NCI-H1105 (cell line): ENCODE measurements at places on chromosomes 7 and 10.

DNA sequence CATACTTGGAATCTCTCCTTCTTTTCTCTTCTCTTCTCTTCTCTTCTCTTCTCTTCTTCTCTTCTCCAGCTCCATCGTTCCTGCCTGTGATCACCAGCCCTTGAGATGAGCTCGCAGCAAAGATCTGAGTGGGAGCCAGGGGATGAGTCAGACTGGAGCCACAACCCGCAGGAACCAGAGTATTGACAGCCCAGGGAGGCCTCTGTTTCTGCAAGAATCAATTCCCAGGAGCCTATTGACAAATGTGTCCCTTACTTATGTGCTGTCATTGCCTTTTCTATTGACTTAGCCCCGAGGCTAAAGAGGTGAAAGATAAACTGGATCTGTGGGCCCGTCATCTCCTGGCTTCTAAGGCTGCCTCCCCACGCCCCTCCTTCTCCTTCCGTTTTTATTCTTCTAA lies 13.1 kb upstream of the HABP2 start:
- no peak for DNase-seq

DNA sequence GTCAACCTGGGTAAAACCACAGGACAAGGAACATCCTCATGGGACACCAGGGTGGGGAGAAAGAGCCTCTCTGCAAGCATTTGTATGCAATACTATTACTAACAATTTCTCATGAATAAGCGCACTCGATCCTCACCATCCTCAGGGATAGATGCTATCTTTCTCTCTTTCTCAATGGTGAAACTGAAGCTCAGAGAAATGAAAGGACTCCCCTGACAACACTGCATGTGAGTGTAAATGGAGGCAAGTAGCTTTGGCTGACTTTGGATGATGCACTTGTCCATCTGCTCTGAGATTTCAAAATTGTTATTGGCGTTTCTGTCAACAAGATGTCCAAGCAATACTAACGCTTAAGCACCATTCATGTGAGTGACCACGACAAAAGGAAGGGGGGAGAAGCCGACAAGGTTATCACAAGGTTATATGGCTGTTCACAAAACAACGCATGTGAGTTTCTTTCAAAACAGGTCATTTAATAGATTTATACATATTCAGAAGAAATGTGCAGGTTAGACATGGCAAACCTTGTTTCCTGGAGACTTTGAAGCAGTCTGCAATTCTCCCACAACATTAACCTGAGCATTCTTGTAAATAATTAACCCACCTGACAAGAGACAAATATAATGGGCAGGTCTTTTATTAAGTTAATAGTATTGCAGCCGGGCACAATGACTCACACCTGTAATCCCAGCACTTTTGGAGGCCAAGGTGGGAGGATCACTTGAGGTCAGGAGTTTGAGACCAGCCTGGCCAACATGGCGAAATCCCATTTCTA lies 54.0 kb downstream of the IFIT5 start:
- no peak for DNase-seq

- DNase-seq, result no peak
Observed at GRCh38 chr7:93835702-93836101, 54.9 kb downstream of the TFPI2 start.

DNA sequence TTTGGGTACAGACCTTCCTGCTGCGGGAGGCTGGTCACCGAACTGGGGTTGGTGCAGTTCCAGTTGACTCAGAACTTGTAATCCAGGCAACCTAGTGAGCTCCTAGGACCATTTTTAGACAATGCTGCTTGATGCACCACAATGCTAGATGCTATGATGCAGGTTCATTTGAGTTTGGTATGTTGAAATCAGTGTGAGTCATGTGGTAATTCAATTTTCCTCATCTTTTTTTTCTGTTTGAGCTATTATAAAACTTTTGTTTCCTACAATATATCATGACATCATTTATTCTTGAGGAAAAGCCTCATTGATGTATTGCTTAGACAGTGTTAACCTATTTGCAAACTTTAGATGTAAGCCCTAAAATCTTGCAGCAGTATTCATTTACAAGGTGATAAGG lies 40.9 kb upstream of the MTPN start:
- DNase-seq, result no peak

- no peak for DNase-seq
Observed at GRCh38 chr7:132580277-132580676, 4.0 kb upstream of the PLXNA4 start.

- DNase-seq, result no peak
Observed at GRCh38 chr7:86689363-86689762, 45.7 kb downstream of the GRM3 start.

- DNase-seq, result no peak
Observed at GRCh38 chr7:79770063-79770462, 316.6 kb upstream of the MAGI2 start.

GRCh38 chr10:104040862-104041789 lies 44.6 kb downstream of the COL17A1 start:
- DNase-seq, result no peak

GRCh38 chr7:99679400-99680191 lies at the start of gene CYP3A5:
CYP3A5 (minus strand) TSS chr7:99679996; CDS start chr7:99679896, 100 bp downstream.
- DNase-seq, result no peak

DNA sequence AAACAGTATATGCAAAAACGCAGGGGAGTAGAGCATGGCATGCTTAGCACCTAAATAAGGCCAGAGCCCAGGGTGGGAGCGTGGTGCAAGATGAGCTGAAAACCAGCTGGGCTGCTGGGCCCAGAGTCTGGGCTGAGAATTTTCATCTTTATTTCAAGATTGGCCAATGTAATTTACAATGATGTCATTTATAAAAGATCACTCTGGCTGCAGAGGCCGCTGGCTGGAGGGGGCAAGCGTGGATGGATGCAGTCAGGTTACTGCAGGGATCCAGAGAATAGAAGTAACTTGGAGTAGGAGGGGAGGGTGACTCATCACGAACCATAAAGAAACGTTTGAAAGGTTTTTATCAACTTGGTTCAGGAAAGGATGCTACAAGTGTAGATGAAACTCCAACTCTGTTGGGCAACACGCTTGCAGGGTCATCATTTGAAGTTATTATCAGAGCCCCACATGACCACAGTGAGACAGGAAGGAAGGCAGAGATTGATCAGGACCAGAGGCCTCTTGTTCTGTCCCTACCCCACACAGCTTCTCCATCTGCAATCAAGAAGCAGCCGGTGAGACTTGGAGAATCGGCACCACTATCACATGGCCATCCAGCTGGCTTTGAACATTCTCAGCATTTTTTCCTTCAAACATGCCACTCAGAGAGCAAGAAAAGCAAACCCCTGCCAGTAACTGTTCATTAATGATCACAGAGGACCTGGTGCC lies 49.2 kb downstream of the ODAD2 start:
- DNase-seq, result no peak

- DNase-seq, result no peak
Observed at GRCh38 chr10:79054203-79055099, 14.3 kb upstream of the ZMIZ1 start.

DNA sequence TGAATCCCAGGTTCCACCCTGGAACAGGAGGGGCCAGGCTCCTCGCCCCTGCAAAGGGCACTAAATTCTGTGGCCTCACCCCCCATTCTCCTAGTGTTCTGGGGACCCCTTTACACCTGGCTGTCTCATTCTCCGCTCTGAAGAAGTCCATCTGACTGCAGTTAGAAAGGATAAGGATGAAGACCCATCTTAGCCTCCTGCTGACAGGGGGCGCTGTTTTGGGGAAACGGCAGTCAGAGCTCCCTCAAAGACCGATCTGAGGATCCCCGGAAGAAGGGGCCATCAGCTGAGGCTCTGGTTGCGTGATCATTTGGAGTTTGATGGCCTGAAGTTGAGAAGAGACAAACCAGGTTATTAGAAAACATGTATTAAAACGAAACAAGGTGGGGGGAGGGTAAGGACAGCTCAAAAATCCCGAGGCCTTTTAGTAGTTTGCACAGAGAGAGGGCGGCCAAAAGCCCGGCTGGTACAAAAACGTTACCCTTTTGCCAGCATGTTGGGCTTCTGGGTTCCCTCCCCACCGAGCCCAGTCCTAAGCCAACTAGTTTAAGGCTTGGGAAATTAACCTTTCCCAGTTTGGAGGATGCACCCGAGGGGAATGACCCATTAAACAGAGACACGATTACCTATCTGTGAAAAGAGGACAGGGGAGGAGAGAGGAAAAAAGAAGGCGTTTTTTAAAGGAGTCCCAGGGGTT lies 102.8 kb downstream of the CHN2 start:
- no peak for DNase-seq

DNA sequence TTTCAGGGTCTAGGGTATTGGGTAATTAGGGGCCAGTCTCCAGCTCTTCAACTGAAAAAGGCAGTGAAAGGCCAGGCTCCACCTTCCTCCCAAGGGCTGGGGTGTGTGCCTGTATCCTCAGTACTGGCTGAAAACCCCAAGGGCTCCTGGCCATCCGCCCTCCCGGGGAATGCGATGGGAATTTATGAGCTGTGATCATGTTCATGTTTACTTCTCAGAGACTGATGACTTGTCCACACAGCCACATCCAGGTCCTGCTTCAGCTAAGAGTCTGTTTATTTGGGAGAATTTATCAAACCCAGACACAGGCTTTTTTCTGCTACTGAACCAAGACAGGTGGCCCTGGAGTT lies 91.7 kb downstream of the CCDC3 start:
- no peak for DNase-seq

DNA sequence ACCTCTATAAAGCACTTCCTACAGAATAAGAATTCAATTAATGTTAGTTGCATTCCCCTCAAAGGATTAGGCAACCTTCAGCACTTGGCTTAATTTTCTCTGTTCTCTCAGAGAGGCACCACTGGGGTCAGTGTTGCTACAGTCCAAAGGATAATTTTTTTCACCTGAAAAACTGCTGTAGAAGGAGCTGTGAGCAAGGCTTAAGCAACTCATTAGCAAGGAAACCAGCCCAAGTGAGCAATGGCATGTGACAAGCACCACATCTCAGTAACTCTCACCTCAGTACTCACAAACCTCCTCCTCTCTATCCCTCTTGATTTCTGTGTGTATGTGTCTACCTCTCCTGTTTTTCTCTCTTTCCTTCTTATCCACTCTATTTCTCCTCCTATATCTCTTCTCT lies 55.9 kb downstream of the DGKI start:
- DNase-seq, result no peak

GRCh38 chr7:50069613-50070012 lies 23.4 kb downstream of the ZPBP start:
- DNase-seq, result no peak

DNA sequence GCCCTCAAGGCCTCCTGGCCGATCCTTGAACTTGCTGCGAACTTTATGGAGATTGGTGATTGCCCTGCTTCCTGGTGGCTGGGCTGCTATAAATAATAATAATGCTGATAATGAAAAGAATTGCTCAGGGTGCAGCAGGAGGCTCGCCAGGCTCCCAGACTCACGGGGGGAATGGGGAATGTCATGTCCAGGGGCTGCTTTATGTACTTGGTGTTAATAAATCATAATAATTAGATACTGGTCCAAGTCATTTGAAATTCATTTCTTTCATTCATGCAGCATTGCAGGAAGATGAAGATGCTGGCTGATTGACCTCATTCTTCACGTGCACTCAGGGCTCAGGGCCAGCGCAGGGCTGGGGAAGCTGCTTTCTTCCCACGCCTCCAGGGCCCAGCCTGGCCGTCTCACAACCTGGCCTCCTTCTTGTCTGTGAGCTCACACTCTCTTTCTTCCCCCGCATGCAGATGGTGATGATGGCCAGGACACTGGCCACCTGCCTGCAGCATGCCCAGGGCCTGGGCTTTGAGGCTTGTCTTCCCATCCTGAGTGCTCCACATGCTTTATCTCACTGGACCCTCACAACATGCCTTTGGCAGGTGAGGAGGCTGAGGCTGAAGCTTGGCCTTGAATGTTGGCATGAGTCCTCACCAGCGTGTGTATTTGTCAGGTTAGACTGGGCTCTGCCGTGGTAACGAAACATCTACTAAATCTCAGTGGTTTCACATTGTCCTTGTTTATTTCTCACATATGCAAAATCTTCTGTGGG lies 138.4 kb upstream of the TNS3 start:
- no peak for DNase-seq

- no peak for DNase-seq
Observed at GRCh38 chr7:123757095-123757494, 8.3 kb upstream of the WASL start.

- DNase-seq, result no peak
Observed at GRCh38 chr10:22319980-22320558, 830 bp upstream of the BMI1 start.

GRCh38 chr10:100907175-100907574 lies 5.6 kb upstream of the SLF2 start:
- no peak for DNase-seq

- peak; percentile 68 for DNase-seq
Observed at GRCh38 chr7:138460649-138461607, 869 bp downstream of the TRIM24 start.

GRCh38 chr7:107659666-107660065 lies 962 bp upstream of the SLC26A4 start:
- no peak for DNase-seq

DNA sequence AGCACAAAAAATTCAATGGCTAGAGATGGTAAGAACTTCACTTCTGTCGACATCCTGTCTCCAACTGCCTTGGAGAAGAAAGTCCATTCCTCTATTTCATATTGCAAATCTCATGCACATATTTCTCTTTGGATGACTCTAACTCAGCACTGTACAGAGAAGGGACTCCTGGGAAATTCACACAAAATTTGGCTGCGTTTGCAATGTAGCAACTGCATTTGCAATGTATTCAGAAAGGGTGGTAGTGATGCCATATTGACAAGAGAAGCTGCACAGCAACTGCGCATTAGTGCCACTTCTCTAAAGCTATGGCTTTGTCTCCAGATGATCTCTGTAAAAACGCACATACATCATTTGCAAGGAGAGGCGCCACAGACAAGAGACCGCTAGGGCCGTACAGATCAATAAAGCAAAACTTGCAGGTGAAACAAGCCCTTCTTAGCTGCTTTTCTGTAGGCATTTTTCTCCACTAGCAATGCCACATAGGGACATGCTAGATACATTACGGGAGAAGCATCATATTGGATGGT lies 389.5 kb downstream of the TCERG1L start:
- DNase-seq, result no peak

DNA sequence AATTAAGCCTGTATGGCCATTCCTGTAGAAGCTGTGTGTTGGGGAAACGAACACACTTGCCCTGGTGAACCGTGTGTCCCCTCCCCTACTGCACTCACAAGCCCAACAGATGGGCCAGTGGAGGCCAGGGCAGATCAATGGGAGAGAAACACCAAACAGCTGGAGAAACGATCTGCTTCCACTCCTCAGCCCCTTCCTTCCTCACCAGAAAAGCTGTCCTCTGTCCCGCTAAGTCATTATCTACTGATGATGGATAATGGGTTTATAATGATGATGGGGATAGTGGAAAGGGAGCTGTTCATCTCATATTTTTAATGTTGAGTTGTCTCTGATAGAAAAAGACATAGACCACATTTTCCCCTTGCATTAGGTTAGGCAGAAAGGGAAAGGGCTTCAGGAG lies 99.7 kb downstream of the ELMO1 start:
- DNase-seq, result no peak

- DNase-seq, result no peak
Observed at GRCh38 chr10:49281461-49281860, 17.5 kb upstream of the C10orf71 start.
